ENCODE measurements at places on chromosomes 2 and 18.

- no peak for DNase-seq
Measured at GRCh38 chr2:65320042-65320725, 92.6 kb downstream of the ACTR2 start.

DNA sequence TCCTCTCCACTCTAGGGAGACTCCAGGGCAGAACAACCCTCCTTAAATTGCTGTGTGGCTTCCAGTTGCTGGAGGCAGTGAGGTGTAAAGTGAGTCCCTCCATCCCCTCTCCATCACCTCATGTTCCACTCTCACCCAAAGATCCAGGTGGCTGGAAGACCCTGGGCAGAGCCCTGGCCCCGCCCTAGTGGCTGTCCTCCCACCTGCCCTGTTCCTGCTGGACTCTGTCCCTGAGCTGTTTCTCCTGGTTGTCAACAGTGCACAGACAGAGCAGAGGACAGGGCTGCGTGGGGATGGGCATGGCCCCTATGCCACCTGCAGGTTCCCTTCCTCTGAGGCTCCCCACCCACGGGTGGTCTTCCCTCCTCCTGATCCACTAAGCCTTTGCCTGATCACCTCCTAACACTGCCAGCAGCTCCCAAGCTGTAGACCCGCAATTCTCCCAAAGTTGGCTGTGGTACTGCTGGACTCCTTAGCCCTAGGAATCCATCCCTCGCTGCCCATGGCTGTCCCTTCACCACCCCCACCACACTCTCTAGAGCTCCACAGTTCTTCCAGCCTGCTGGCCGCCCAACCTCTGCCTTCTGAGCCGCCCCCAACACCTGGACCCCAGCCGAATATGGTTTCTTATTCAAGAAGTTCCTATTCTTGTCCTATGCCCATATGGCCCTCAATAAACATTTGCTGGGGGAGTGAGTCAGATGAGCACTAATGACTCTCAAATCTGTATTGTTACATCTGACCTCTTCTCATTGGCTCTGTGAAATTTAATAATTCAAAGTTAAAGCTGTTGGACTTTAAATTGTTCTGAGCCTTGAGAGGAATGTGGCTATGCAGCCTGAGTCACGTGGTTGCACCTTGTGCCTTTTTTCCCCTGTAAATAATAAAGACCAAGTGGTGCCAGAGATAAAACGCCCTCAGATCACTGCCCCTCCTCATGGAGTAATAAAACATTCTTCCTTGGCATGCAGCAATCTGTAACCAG, 260.0 kb upstream of the HS6ST1 start:
- DNase-seq: no peak

- no peak for DNase-seq
Measured at GRCh38 chr2:142892715-142893114, 15.3 kb downstream of the KYNU start.

DNA sequence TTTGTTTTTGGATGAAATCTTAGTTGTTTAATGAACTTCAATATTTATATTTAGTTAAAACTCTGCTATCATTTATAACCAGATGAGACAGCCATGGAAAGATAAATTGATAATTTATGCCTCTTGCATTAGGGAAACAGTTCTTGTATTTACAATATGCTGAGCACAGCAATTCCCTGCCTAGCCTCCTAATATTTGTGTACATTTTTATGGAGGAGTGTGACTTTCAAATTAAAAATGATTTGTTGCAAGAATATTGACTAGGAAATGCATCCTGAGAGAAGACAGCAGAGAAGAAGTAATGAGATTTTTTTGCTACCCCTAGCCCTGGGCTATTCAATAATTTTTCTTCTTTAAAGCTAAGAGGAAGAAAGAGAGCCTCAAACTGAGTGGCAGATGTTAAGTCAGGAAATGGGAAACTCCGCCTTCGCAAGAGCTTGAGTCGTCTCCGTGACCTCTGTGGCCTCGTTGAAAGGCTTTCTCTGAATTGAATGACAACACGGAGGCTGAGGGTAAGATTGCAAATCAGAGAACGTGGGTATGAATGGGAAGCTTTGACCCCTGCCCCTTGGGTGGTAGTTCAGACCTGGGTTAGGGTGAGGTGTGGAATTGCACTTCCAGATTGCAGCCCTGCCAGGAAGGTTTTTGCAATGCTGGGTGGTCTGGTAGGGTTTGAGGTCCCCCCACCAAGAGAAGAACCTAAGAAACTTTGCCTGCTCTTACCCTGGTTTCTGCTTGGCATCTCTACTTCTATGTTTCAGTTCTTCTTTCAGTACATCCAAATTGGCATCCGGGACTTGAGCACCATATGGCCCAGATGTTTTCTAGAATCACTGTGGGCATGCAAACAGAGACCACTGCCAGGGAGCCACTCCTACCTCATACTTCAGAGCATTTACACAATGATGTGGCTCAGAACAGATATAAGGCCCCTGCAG, 210.3 kb upstream of the RBMS1 start:
- peak; percentile 20 for DNase-seq

GRCh38 chr18:42915299-42915698, 200.2 kb downstream of the RIT2 start:
- no peak for DNase-seq

Measured in bone marrow (tissue), 2 donors.